ENCODE measurements at places on chromosomes 7 and 10. TPM values are rescaled to one million over a fixed set of nuclear protein-coding genes. Genes with fewer than 3 reads are reported as not detected.

The CFAP69 gene
- total RNA-seq: not detected

DNA sequence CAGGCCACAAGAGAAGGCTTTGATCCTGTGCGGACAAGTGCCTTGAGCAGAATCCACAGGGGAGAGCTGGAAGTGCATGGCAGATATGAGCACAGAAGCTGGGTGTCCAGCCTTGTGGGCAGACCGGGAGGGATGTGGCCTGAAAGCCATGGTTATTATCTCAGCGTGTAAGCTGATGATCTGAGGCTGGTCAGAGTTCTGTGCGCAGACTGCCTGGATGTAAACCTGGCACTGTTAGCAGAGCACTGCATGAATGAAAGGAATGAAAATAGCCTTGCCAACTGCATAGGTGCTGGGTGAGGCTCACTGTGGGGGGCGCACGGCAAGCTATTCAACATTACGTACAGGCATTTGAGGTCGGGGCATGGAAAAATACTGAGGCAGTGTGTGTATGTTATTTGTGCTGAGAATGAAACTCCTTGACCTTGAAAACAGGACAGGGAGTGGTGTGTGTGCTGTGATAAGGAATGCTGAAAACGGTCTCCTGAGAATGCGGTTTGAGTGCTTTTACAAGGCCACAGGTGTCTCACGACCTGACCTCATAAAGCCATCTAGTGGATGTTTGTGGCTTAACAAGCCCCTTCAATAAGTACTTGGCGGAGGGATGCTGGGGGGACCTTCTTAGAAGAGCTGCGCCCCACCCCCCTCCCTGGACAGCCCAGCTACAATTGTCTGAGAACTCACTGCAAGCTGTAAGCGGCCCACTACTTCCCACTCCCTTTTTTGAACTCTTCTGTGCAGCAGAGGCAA lies 18.7 kb downstream of the AKR1C1 start:
- no peak for DNase-seq
- H3K27me3 ChIP-seq: peaks cover 5% of the 10 kb centered on the region
- H3K4me3 ChIP-seq: no peak overlapping the region
- H3K27ac ChIP-seq: no peak overlapping the region
- H3K4me1 ChIP-seq: no peaks in the 10 kb centered on the region

The TDRD1 gene
- 0.76 TPM for total RNA-seq

DNA sequence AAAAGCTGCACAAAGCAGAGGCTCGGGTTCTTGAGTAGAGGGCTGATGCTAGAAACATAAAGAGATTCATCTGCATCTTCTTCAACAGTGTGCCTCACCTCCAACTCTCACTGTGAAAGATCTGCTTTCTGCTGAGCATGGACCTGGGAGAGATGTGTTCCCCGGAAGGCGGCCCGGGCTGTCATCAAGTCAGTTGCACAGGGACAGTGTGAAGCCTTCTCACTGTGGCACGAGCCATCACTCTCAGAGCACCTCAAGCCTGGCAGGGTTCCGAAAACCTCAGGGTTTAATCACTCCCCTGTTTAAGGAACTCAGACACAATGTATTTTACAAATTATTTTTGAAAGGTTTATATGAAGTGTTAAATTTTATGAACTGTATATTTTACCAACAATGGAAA lies 98.7 kb downstream of the RBM20 start:
- no peak overlapping the region for H3K4me3 ChIP-seq
- DNase-seq: no peak
- H3K27me3 ChIP-seq: no peaks in the 10 kb centered on the region
- H3K36me3 ChIP-seq: no peaks in the 10 kb centered on the region
- H3K27ac ChIP-seq: no peak overlapping the region

DNA sequence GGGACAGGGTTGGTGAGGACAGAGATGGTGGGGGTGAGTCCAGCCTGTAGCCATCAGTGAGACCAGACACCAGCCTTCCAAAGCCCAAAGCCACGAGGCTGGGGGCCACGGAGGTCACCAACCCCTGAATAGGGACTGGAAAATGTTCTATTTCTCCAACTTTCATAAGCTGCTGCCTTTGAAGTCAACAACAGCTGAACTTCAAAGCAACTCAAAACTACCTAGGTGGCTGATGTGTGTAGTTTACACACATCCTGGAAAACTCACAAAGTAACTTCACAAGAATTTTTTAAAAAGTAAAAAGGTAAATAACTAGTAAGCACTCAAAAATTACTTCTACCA lies 88.8 kb downstream of the CHST15 start:
- H3K36me3 ChIP-seq: no peaks in the 10 kb centered on the region
- H3K4me3 ChIP-seq: no peak overlapping the region
- no peaks in the 10 kb centered on the region for H3K27me3 ChIP-seq
- H3K27ac ChIP-seq: no peak overlapping the region
- H3K4me1 ChIP-seq: no peaks in the 10 kb centered on the region

- no peaks in the 10 kb centered on the region for H3K27me3 ChIP-seq
- DNase-seq: no peak
- H3K36me3 ChIP-seq: no peaks in the 10 kb centered on the region
- H3K4me3 ChIP-seq: no peak overlapping the region
- H3K4me1 ChIP-seq: no peaks in the 10 kb centered on the region
These were observed 735.5 kb upstream of the AUTS2 start for GRCh38 chr7:68862736-68863135.

- peaks cover 23% of the 10 kb centered on the region for H3K27me3 ChIP-seq
- no peak for DNase-seq
- peaks cover 2% of the 10 kb centered on the region for H3K4me1 ChIP-seq
- H3K27ac ChIP-seq: no peak overlapping the region
- H3K36me3 ChIP-seq: no peaks in the 10 kb centered on the region
These were observed 34.9 kb upstream of the PTF1A start for GRCh38 chr10:23157239-23157681.

The SLC26A5 gene
- total RNA-seq: not detected

The ANXA7 gene
- 143 TPM for total RNA-seq

The HMX3 gene
- 0.24 TPM for total RNA-seq

DNA sequence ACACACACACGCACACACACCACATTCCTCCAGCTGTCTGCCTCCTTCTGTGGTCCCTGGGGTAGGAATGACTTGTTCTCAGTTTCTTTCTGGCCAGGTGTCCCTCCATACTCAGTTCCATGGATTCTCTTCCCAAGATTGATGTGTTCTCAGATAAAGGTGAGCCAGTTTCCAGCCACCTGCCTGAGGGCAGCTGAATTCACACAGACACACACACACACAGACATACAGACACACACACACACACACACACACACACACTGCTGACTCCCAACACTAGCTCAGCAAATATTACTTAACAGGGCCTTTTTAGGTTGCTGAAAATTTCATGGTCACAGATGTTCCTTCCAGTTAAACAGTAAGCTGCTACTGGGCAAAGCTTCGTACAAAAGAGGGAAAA lies 45.4 kb upstream of the GDF10 start:
- no peak for DNase-seq
- H3K4me1 ChIP-seq: peaks cover 49% of the 10 kb centered on the region
- no peak overlapping the region for H3K4me3 ChIP-seq

Data from activated CD4-positive, alpha-beta memory T cell treated with anti-CD3 and anti-CD28 coated beads for 36 hours (primary cell).